Dermis microvascular lymphatic vessel endothelial cell (primary cell): ENCODE measurements at places on chromosomes 1 and 21.
A peak's percentile ranks its signal among the peaks of the same experiment; 100 is the strongest.

GRCh38 chr21:38527737-38528136, 29.5 kb upstream of the ERG start:
- no peak for DNase-seq

DNA sequence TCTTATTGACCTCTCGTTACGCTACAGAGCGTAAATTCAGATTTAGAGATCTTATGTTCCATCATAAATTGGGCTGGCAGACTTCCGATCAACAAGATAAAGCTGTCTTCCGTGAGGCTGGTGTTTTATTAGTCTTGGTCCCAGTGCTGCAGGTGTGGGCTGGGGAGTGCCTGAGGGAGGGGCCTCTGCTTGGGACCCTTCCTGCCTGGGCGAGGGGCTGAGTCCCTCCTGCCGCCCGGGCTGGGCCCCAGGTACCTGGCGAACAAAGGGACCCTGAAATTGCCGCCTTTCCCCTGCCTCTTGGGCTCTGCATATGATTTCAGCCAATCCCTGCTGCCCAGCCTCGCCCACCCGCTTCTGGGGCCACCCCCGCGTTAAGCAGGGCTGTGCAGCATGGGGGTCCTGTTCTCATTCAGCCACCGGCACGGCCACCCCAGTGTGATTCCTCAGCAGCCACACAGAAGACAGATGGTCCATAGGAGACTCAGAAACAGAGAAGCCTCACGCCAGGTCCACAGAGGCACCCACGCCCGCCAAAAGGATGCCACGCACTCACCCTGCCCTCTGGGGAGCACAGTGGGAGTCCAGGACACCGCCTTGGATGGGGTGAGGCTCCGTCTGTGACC, 6.1 kb upstream of the SAMD11 start:
- DNase-seq = no peak

DNA sequence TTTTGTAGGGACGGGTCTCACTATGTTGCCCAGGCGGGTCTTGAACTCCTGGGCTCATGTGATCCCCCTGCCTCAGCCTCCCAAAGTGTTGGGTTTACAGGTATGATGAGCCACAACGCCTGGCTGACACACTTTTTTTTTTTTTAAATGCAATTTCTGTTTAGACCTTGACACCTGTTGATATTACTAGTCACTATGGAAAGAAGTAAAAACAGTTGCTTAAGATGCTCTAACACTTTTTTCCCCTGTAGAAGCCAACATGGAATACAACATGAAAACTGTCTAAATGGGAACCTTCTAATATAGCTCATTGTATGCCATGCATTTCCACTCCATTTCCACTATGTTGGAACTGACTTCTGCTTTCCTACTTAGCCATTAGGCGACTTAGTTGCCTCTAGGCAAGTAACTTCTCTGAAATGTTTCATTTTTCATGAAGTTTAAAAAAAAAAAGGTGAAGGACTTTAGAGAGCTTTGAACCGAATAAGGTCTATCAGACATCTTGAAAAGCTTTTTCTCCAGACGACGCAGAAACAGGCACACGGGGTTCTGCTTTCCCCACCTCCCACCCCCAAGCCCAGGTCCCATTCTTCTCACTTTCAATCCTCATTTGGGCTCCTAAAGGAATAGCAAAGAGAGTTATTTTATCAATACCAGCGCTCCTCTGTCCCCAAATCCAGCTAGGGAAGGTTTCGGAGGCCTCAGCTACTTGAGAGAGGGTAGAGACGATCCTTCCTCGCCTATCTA, 648 bp upstream of the DR1 start:
- DNase-seq = peak; percentile 26

- DNase-seq = no peak
These were observed 10.5 kb downstream of the C1orf167 start for GRCh38 chr1:11772458-11772857.

DNA sequence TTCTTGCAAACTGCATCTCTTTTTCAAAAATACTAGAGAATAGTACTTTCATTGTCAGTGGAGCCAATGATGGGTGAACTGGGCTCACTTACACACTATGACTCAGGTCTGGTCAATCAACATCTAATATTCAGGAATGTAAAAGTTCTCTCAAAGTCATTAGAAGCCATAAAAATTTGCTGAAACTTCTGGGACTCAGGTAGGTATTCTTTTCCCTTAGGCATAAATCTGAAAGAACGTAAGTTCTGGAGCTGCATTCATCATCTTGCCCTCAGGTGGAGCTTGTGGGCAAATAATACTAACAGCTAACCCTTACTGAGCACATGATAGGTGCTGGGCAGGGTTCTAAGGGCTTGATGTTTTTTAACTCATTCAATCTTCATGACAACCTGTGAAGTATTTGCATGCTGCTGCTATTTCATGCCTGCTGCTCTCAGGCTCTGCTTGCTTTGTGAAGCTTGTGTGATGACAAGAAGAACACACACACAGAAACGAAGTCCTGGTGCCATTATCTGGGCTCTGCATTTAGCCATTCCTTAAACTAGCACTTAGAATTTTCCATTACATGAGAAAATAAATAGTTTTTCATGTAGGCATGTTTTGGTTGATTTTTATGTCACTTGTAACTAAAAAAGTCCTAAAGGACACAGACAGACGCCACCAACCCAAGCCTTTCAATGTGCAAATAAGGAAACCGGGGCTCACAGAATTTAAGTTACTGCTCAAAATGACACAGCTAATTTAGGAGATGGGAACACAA, 394.2 kb upstream of the LYPLAL1 start:
- no peak for DNase-seq

DNA sequence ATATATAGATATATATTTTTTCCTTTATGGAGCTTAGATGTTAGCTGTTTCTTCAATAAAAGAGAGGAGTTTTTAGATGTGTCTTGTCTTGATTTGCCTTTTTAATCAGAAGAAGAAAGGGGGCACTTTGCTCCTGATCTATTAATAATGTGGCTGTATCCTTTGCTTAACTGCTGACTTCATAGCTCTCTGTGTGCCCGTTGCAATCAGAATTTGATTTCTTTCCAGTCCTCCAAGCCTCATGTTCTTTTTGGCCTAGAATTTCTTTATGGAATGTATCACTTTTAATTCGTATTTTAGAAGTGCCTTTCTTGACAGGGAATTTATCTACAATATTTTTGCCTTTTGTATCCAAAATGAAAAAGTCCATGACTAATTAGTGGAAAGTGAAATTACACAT, 85.3 kb downstream of the C1orf21 start:
- DNase-seq = no peak

- no peak for DNase-seq
These were observed 4.0 kb upstream of the UAP1 start for GRCh38 chr1:162557536-162557935.

GRCh38 chr1:243416495-243416894, 160.7 kb downstream of the SDCCAG8 start:
- no peak for DNase-seq

GRCh38 chr1:170790651-170791071, 126.7 kb downstream of the PRRX1 start:
- DNase-seq = no peak

GRCh38 chr1:201637282-201638079, 98.6 kb downstream of the NAV1 start:
- DNase-seq = no peak

- DNase-seq = peak; percentile 78
These were observed 135.8 kb upstream of the B3GALT2 start for GRCh38 chr1:193322211-193322610.

- DNase-seq = peak; percentile 66
These were observed 29.1 kb downstream of the CHML start for GRCh38 chr1:241611063-241611462.

DNA sequence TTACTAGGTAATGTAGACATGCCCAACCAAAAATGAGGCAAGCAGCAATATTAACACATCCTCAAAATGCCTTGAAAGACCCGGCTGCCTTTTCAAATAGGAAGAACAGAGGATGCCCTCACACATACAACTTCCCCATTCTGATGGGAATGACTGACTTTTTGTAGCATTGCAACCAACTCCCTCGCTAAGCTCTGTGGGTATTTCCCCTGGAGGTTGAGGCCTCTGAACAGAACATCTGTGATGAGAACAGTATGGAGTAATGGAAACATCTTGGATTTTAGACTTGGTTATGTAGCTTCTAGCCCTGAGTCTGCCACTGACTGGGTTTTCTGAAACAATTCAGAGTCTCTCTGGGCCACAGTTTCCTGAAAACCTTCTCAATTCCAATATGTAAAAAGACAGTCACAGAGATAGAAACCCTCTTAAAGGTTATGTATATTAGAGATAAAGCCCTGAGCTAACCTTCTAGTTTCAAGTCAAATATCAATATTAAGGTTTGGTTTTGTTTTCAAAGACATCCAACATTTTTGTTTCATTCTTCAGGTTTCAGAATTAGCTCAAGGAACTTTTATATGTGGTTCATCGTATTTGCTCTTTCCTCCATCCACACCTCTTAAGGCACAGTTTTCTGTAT, 311.5 kb downstream of the SETD4 start:
- no peak for DNase-seq

GRCh38 chr1:43388613-43389012, 987 bp downstream of the MED8 start:
- no peak for DNase-seq

DNA sequence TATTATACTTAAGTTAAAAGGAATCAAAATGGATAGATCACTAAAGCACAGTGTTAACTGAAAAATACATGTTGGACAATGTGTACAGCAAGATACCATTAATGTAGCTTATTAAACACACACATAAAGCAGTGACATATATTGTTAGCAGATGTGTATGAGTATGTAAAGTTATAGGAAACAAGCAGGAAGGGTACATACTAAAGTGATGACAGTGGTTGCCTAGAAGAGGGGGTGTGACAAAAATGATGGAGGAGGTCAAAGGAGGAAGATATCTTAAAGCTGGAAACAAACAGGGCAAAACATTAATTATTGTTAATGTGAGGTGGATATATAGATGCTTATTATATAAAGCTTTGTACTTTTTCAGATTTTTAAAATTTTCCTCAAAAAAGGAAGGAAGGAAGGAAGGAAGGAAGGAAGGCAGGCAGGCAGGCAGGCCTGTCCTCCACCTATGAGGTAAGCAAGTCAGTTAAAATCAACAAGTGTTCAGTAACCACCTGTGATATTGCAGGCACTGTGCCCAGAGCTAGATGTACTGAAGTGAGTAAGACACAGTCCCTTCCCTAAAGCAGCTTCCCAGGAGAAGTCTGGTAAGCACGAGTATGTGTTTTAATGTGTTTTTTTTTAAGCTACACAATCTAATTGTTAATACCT, 252.9 kb upstream of the NR5A2 start:
- DNase-seq = peak; percentile 16

DNA sequence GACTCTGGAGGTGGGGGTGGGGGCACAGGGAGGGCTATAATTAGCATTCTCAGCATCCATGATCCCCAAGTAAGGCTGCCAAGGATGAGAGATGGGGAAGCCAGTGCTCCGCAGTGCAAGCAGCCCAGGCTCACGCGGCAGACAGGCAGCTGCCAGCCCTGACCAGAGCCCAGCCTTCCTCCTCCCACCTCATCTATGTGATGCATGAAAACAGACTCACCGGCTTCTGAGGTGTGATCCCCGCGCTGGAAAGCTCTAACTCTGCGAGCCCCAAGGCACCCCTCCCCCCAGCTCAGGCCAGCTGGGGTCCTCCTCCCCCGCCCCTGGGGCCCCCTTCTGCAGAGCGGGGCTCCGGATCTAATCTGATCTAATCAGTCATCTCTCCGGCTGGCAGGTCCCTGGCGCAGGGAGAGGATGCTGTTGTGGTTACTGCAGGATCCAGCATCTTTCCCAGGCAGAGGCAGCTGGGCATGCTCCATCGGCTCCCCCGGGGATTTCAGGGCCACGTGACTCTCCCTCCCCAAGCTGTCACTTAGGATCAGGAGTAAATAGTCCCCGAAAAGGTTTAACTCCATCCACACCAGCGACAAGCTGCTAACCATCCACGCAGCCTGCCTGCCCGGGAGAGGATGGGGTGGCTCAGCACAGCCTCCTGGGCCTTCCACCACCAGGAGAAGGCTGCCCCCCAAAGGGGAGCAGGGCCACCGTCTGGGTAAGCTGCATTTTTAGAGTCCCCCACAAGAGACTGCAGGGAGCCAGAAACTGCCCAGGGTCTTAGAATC, at the start of gene PLEKHA6:
Gene PLEKHA6 (minus strand): TSS at position 456 of the 782 bp plus-strand sequence. CDS start 86,202 bp downstream, outside the sequence.
- DNase-seq = peak; percentile 24

- no peak for DNase-seq
These were observed 260.3 kb downstream of the FAF1 start for GRCh38 chr1:50699795-50700194.

- DNase-seq = no peak
These were observed 82.9 kb upstream of the COL24A1 start for GRCh38 chr1:86239490-86239889.

DNA sequence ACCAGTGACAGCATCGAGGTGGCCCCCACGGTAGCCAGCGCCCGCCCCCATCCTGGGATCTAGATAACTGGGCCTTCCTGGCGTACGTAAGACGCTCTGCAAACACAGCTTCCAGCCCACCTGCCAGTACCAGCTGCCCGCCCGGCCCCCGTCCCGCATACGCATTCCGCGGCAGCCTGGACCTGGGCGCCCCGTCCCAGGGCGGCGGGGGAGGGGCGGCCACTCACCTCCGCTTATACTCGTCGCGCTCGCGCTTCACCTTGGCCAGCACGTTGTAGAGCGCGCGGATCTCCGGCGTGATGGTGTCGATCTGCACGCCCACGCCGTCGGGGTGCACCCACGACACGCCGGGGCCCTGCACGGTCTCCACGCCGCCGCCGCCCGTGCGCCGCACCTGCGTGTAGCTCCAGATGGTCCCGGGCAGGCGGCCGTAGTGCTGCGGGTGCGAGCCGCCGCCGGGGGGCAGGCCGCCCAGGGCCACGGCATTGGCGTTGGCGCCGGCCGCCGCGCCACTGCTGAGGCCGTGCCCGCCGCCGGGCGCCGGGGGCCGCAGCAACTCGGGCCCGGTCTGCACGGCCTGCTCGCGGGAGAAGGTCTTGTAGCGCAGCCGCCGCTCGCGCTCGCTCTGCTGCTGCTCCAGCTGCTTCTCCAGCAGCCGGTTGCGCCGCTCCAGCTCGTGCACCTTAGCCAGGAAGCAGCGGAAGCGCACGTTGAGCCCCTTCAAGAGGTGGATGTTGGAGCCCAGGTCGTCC, 859 bp downstream of the IFFO2 start:
- no peak for DNase-seq

DNA sequence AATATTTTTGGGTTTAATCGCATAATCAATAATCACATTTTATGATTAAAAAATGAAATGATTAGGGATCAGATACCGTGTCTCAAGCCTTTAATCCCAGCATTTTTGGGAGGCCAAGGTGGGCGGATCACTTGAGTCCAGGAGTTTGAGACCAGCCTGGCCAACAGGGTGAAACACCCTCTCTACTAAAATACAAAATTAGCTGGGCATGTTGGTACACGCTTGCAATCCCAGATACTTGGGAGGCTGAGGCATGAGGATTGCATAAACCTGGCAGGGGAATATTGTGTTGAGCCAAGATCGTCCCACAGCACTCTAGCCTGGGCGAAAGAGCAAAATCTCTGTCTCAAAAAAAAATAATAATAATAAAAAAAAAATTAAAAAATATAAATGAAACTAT, 1581.4 kb downstream of the KCNT2 start:
- DNase-seq = no peak

- no peak for DNase-seq
These were observed at the start of gene KCND3 for GRCh38 chr1:111989531-111990025. Gene KCND3 (minus strand): TSS chr1:111989668.

DNA sequence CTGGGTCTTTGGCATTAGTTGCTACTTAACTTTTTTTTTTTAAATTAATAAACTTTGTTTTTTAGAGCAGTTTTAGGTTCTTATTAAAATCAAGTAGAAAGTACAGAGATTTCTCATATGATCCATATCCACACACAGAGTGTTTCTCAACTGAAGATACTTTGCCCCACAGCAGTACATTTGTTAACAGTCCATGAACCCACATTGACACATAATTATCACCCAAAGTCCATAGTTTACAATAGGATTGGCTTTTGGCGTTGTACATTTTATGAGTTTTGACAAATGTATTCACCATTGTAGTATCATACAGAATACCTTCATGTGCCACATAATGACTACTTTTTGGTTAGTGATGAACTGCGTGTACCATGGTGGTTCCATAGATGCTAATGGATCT, 106.8 kb downstream of the ADGRL2 start:
- no peak for DNase-seq
